Astrocyte of the spinal cord (primary cell): ENCODE measurements at places on chromosomes 4 and X.
A peak's percentile ranks its signal among the peaks of the same experiment; 100 is the strongest.

DNA sequence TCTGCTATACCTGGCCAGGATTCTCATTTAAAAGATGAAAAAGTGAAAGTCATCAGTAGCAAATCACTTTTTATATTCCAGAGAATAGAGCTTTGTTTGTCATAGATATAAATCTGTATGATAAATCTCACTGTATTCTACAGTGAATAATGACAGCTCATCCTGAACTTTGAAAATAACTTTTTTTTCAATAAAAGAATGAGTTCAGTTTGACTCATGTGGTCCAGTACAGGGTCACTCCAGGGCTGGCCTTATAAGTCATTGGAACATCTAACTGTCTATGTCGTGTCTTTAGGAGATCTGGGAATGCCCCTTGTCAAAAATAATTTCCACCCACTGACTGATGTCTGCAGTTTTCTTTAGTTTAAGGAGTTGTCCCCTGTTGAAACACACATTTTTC is 18.5 kb upstream of the CXCL8 start:
- no peak for DNase-seq

- DNase-seq, result no peak
Observed at GRCh38 chr4:54731552-54731951, 73.8 kb downstream of the KIT start.

DNA sequence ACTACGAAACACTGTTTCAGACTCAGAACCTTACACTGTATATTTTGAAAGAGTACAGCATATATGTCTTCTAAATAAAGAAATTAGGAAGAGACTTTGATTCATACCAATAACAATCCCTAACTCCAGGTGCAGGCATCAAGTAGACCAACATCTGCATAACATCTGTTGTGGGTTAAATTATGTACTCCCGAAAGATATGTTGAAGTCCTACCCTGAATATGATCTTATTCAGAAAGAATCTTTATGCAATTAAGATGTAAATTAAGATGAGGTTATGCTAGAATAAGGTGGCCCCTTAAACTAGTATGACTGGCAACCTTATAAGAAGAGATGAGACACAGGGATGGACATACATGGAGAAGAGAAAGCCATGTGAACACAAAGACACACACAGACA is 117.9 kb downstream of the INPP4B start:
- DNase-seq, result no peak

- DNase-seq, result peak; percentile 51
Observed at GRCh38 chr4:70915036-70915815, 13.1 kb downstream of the MOB1B start.

DNA sequence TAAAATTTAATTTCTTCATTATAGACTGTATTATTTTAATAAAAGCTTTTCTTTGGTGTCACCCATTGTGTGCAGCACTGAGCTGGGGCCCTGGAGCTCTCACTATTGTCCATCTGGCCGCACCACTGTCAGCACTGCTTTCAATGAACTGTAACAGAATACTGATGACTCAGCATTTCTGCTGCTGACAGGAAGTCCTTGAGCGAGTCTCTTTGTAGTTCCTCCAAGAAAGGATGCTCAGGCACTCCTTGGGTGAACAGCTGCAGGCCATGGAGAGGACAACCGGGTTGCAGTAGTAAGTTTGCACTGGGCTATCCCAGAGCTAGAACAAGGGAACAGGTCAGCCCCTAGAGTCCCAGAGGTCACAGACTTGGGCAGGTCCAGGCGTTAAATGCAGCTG is 81.6 kb downstream of the SORBS2 start:
- DNase-seq, result peak; percentile 73

GRCh38 chrX:53494436-53494835 is 60.3 kb upstream of the HSD17B10 start:
- DNase-seq, result no peak

DNA sequence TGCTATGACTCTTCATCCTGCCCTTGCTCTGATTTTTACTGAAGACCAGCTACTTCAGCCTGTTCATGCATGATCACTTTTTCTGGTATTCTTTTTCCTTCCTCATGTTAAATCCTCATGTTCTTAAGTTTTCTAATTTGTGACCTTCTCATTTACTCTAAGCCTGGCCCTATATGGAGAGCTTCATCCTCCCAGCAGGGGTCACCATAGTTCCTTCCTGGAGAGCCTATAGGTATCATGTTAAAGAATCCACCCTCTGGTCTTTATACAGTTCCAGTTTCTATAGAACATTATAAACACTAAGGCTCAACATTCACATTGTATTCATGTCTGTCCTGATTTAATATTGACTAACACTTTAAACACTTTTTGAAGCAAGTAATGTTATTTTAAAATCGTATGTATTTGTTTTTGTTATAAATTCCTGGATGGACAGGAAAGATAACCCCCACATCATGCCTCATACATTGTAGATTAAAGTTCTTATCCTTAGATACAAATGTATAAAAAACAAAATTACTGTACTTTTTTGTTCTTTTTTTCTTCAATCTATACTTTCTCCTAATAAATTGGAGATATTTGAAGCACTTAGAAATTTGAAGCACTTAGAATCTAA is 53.8 kb upstream of the OTUD4 start:
- peak; percentile 69 for DNase-seq

- no peak for DNase-seq
Observed at GRCh38 chr4:169128902-169129301, 118.8 kb upstream of the CBR4 start.

GRCh38 chrX:154074199-154074598 is 23.3 kb downstream of the MECP2 start:
- peak; percentile 55 for DNase-seq

GRCh38 chr4:76498550-76498949 is 63.5 kb downstream of the SHROOM3 start:
- no peak for DNase-seq

GRCh38 chrX:125378205-125378604 is 58.5 kb downstream of the TEX13C start:
- no peak for DNase-seq

GRCh38 chr4:169861593-169861992 is 103.8 kb upstream of the HPF1 start:
- DNase-seq, result no peak

- no peak for DNase-seq
Observed at GRCh38 chrX:35665311-35665710, 132.8 kb upstream of the MAGEB16 start.

GRCh38 chrX:23008431-23009099 is 8.8 kb downstream of the DDX53 start:
- DNase-seq, result peak; percentile 53

DNA sequence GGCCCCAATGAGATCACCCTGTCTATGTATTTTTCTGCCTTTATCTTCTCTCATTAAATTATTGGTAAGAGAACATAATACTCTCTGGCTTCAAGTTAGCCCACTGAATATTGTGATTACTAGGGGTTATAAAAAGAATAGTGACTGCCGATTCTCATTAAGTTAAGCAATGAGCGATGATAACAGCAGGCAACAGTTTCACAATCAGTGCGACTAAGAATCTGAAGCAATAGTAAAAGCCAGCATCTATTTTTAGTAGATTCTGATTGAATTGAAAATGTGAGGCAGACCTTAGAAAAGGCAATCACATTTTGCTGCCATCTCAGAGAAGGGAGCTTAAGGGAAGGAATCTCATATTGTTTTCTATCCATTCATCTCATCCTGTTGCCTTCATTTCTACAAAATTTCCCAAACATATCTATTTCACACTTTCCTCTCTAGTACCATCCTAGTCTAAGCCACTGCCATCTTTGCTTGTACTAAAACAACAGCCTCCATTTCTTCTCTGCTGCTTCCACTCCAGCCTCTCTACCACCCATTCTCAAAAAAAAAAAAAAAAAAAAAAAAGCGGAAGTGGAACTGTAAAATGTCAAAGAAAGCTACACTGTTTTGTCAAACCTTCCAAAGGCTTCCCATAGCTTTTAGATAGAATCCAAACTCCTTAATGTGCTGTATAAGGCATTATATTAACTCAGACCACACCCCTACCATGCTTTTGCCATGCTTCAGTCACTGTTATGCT is 17.4 kb downstream of the GABRA4 start:
- DNase-seq, result no peak
